Suppressor macrophage treated with lipopolysaccharide for 4 hours (primary cell): ENCODE measurements at places on chromosomes 16 and 17.

DNA sequence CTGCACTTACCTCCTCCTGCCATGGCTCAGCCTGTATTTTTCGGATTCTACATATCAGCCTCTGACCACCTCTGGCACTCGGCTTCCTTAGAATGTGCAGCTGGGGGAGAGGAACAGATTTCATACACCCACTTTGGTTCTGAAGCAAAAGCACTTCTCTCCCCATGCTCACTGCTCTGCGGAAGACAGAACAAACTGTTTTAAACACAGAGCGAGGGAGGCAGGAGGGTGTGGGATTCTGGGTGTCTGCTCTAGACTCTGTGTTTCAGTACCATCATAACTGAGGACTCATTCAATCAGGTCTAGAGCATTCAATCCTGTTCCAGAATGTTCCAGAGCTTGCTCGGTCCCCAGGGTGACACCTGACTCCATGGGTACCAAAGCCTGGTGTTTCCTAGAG is 239.1 kb downstream of the GRIN2A start:
- DNase-seq = no peak

DNA sequence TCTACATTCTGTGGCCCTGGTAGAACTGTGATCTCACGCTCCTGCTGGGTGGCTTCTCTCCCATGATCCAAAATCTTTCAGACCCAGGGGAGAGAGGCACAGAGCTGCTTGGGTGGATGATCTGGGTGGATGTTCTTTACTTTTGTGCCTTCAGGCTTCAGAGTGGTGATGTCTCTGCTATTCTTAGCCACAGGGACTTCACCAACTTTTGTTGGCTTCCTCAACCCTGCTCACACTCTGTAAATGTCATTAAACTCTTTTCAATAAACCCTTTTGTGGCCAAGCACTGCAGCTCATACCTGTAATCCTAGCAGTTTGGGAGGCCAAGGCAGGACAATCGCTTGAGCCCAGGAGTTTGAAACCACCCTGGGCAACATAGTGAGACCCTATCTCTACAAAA is 7.6 kb downstream of the CLEC10A start:
- DNase-seq = no peak

DNA sequence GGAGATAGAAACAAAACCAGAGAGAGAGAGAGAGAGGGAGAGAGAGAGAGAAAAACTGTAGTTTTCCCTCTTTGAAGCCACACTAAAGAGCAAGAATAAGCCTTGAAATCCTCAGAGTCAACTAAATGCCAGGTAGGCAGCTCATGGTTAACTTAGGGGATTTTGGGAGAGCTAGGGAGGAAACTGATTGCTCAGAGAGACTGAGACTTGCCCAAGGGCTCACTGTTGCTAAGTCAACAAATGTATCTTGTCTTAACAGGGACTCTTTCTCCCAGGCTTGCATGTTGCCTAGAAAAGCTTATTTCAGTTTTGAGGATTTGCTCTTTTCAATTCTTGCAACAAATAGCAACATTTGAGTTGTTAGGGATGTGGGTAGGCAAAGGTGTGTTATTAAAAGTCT is 4.5 kb upstream of the SLC5A11 start:
- DNase-seq = no peak

DNA sequence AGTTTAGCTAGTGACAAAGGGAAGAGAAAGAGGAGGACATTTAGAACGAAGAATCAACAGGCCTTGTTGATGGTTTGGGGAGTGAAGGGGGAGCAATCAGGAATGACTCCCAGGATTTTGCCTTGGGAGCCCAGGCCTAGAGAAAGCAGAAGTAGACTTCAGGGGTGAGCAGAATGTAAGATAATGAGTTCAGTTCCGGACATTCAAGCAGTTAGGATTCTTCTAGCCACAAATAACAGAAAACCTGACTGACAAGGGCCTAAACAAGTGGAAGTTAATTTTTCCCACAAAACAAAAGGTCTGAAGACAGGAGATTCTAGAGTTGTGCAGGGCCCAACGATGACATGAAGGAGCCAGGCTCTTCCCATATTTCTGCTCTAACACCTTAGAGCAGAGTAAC is 45.9 kb downstream of the SKAP1 start:
- no peak for DNase-seq

DNA sequence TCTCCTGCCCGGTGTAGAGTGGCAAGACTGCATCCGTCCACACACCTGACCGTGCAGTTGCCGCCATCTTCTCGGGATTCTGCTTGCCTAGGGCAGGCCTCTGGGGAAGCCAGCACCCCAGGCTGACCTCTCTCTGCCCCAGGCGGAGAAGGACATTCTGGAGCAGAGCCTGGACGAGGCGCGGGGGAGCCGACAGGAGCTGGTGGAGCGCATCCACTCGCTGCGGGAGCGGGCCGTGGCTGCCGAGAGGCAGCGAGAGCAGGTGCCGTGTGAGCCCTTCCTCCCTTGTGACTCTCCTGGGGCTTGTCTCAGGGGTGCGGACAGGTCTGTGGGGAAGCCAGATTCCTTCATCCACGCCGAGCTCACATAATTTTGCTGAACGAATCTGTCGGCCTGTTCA is 19.8 kb downstream of the CARD14 start:
- DNase-seq = no peak

GRCh38 chr17:29867643-29868181 is 62.3 kb downstream of the SSH2 start:
- no peak for DNase-seq

GRCh38 chr16:29988346-29989075 is 6.9 kb downstream of the HIRIP3 start:
- DNase-seq = no peak

GRCh38 chr16:68487669-68488068 is 39.4 kb upstream of the SMPD3 start:
- DNase-seq = no peak

DNA sequence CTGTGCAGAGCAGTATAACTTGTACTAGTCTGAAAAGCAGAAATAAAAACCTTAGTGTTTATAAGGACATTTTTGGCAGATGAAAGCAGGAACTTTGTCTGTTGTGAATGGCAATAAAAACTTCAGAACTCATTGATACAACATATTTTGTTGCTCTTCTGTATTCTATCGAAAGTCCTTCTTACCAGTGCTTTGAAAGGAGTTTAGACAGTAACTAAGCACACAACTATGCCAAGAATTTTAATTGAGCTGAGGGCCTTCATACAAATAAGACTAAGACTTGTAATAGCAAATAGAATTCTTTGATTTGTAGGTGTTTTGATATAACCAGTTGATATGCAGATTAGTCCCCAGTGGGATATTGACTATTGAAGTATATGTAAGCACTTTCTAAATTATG is 308.4 kb downstream of the ZFHX3 start:
- DNase-seq = no peak
